Activated gamma-delta T cell treated with anti-CD3 and anti-CD28 coated beads, Interleukin-2, amount 50 U/mL, for 16 hours (primary cell): ENCODE measurements at places on chromosomes 5 and 9.
A peak's percentile ranks its signal among the peaks of the same experiment; 100 is the strongest.

GRCh38 chr5:34563931-34564709 is 92.0 kb upstream of the RAI14 start:
- DNase-seq: no peak

DNA sequence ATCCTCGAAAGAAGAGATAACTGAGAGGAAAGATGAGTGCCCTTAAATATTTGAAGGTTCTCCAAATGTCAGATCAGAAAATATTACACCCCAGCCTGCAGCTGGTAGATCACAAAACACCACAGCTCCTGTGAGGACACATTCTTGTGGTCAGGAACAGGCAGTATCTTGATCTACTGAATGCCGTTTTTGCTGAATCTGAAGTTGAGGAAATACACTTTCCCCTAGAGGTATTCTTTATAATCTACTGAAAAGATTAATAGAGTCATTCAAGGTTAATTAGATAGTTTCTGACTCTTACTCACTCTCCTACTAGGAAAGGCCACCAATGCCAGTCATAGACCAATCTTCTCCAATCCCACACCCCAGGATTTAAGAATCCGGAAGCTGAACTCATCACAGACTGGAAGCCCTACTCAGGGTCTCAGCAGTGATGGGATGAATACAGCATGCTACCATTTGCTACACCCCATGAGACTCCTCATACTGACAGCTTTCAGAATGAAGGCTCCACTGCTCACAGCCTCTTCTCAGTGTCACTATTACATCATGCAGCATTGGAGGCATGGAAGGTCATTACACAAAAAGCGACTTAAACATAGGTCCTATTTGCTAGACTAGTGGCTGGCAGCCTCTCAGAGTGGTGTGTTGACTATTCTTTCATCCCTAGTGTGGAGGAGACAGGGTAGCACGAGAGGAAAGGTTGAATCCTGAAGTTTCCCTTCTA is 143.9 kb upstream of the SLC1A3 start:
- no peak for DNase-seq

- no peak for DNase-seq
These were observed 14.2 kb downstream of the UNC5A start for GRCh38 chr5:176824604-176825003.

DNA sequence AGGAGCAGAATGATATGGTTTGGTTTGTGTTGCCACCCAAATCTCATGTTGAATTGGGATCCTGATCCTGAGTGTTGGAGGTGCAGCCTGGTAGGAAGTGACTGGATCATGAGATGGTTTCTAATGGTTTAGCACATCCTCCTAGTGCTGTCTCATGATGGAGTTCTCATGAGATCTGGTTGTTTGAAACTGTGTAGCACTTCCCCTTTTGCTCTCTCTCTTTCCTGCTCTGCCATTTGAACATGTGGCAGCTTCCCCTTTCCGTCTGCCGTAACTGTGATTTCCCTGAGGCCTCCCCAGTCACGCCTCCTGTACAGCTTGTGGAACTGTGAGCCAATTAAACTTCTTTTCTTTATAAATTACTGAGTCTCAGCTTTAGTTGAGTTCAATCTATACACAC is 756.8 kb upstream of the CDH6 start:
- no peak for DNase-seq

DNA sequence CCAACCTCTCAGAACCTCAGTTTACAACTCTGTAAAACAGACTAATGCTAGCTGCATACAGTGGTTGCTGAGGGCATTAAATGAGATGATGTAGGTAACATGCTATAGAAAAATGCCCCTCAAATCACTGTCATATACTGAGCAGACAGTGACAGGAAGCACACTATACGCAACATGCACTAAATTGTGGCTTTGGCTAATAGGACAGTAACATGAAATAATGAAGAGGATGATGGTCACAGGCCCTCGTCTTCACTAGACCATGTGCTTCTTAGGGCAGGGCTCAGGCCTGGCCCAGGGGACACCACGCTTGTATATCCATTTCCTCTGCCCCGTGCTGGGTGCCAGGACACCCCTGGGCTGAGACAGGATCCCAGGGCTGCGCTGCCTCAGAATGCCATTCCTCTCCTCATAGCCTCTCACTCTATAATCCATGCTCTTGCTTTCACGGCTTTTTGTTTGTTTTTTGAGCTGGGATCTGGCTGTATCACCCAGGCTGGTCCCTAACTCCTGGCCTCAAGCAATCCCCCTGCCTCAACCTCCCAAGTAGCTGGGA is 18.9 kb downstream of the CSF1R start:
- DNase-seq: no peak

DNA sequence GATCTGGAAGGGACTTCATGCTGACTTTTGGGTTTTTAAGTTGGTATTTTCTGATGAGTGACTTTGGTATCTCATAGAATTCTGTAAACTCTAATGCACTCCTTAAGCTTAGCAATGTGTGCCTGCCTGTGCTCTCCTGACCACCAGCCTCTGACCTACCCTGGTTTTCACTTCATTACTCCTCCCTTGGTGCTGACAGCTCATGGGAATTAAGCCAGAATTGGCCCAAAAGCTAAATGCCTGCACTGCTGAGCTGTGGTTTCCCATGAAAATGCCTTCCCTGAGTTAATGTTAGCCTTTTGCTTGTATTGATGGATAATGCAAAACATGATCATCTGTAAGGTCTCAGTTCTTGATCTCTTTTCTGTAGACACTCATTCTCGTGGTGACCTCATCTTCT is 308.0 kb downstream of the DOCK8 start:
- no peak for DNase-seq

DNA sequence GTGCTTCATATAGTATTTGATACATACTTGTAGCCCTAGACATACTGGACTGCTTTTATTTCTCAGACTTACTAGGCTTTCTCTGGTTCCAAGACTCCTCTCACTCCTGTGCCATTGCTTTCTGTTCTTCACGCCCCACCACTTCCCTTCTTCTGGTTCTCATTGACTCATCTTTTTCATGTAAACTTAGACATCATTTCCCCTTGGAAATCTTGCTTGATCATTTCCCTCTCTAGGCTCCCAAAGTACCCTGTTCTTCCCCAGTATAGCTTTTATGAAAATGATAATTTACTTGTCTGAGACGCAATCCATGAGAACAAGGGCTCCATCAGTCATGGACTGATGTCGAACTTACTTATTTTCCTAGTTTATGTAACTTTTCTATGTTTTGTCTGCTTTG is 83.5 kb downstream of the TLR4 start:
- DNase-seq: no peak

DNA sequence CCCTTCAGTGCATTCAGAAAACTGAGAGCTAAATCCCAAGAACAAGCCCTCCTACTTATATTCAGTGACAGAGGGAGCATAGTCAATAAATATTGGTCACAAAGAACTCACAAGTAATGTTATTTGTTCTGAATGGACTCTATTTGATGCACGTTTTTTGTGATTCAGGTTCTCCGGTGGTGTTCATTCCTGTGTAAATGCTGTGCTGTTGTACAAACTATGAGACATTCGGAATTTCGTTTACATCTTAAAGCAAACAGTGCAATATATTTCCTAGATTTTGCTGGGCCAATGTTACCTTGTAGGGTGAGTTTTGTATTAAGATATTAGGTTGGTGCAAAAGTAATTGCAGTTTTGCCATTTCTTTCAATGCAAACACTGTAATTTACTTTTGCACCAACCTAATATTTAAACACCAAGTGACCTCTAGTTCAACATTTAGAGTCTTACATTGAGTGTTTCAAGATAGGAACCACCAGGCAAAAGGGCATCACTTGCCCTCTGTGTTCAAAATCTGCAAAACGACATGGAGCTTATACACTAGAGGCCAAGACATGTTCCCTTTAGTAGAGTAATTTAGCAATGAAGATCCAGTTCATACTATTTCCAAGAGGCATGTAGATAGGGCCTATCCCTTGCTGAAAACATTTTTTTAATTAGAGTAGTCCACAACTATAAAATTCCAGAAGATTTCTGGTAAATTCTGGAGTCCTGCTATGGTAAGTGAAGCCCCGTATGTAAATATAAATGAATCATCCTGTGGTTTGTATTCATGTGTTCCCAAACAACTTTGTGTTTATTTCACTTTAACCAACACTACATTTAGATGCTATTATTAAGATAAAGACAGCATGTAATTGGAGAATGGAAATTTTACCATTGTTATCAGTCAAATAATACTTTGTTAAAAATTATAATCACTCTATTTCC is 444.0 kb upstream of the PTGER4 start:
- DNase-seq: no peak

DNA sequence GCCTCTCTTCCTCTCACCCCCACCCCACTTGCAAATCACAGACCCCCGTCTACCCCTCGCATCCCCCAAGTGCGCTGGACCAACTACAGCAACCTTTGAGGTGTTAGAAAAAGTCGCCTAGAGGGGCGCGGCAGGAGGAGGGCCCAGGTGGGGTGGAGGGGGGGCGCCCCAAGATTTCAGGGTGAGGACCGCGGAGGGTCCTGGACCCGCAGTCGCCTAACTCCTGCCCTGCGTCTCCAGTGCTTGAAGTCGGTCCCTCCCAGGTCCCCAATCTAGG is 379 bp upstream of the EGFLAM start:
- DNase-seq: no peak

- DNase-seq: no peak
These were observed 174.4 kb upstream of the MSX2 start for GRCh38 chr5:174550026-174550425.

DNA sequence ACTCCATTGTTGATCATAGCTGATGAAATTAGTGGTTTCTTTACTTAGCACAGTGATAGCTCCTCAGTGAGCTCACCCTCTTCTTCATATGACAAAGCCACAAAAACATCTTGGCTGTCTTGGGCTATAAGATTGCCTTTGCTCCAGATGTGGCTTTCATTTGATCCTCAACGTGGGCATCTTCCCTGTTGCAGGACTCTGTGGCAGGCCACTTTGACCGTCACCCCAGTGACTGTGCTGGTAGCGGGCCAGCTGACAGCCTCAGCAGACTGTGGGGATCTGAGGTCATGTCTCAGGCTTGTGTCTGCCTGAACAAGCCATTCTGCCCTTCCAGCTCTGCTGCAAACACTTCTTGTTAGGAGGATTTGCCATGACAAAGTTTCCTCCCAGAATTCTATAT is 422.2 kb downstream of the NR2F1-AS1 start:
- DNase-seq: no peak

GRCh38 chr9:91886414-91887076 is 63.5 kb downstream of the ROR2 start:
- no peak for DNase-seq

DNA sequence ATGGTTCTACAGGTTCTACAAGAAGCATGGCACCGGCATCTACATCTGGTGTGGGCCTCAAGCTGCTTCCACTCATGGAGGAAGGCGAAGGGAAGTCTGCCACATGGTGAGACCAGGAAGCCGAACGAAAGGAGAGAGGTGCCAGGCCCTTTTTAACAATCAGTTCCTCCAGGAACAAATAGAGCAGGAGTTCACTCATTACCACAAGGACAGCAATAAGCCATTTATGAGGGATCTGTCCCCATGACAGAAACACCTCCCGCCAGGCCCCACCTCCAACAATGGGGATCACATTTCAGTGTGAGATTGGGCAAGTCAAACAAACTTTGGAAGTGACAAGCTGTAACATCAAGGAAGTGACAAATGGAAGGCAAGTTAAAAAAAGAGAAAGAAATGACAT is 95.5 kb upstream of the PTPN3 start:
- DNase-seq: no peak

DNA sequence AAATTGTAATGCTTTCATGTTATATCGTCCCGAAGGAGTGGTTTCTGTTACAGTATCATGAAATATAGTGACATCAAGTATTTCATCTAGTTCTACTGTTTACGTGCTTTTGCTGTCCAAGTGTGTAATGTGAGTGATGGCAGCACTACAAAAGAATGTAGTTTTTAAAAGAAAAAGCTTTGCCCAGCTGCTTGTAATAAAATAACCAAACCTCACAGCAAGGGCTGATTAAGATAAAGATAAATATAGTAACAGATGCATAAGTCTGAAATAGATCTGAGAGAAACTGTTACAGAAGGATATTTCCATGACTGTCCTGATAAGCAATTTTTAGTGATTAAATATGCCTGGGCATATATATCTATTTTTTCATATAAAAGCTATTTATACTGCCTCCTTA is 106.4 kb downstream of the AUH start:
- DNase-seq: no peak

DNA sequence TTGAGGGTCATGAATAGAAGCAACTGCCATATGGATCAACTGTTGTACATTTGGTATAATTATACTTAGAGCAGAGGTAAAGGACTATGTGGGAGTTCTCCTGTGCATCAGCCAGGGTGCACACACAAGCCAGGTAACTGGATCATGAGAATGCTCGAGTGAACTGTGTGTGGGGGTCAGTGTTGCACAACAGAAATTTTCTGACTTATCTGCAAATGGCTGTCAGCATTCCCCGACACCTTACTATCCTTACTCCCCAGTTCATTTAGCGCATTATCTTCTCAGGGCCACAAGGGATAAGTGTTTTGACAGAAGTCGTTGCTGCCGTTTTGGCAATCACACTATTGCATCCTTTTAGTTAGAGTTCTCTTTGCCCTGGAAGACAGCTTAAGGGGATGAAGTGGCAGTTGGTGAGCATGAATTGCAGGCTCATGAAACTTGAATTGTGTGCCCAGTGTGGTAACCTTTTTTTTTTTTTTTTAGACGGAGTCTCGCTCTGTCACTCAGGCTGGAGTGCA is 1.7 kb downstream of the CANX start:
- no peak for DNase-seq

GRCh38 chr5:165224366-165225045 is 1719.1 kb downstream of the MAT2B start:
- DNase-seq: no peak

DNA sequence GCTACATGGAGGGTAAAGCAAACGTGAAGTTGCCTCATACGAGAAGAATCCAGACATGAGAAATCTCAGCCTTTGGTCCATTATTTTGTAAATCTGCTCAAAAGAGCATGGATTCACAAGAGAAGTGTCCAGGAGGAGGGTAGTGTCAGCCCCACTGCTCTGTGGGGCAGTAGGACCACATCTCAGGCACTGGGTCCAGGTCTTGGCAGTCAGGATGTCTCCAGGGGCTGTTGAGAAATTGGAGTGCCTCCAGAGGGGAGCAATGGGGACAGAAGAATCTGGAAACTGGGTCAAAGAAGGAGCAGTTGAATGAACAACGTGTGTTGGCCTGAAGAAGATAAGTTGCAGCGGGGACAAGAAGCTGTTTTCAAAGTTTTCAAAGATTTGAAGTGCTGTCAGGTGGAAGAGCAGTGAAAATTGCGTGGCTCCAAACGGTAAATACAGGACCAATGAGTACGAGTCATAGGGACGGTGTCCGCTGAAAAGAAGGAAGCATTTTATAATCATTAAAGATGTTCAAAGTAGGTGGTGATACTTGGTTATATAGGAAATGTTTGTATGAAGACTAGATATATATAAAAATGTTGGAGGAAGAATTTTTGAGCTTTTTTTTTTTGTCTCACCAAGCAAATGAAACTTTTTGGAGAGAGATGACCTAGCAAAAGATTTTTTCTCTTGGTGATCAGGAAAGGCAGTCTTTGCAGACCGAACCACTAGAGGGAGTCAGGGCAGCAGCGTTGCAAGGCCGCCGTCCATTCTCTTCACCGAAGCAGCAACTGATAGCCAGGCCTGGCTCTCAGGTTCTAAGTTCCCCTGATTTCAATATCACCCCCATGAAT is 57.1 kb upstream of the ZBED3 start:
- DNase-seq: peak; percentile 36

GRCh38 chr9:37412431-37413151 is 9.9 kb upstream of the GRHPR start:
- DNase-seq: no peak
